ENCODE measurements at places on chromosomes 16 and 17.
A peak's percentile ranks its signal among the peaks of the same experiment; 100 is the strongest.

GRCh38 chr16:56640076-56640475 lies 1.6 kb downstream of the MT1A start:
- DNase-seq, result no peak

DNA sequence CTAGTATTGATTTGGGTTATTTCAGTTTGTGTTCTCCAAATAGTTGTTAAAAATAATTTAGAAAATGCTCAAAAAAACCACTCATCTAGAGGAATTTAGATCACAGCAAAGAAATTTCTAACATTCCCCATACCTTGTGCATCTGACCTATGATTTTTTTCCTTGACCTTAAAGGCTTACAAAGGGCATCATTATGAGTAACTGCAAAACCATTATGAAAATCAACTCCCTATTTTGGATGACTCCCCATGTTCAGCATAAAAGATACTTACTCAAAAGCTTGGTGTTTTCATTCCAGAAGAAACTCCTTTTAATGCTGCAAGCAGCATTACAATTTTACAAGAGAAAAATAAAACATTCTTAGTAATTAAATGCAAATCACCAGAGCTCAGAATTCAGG lies 83.2 kb downstream of the GRIN2A start:
- DNase-seq, result no peak

DNA sequence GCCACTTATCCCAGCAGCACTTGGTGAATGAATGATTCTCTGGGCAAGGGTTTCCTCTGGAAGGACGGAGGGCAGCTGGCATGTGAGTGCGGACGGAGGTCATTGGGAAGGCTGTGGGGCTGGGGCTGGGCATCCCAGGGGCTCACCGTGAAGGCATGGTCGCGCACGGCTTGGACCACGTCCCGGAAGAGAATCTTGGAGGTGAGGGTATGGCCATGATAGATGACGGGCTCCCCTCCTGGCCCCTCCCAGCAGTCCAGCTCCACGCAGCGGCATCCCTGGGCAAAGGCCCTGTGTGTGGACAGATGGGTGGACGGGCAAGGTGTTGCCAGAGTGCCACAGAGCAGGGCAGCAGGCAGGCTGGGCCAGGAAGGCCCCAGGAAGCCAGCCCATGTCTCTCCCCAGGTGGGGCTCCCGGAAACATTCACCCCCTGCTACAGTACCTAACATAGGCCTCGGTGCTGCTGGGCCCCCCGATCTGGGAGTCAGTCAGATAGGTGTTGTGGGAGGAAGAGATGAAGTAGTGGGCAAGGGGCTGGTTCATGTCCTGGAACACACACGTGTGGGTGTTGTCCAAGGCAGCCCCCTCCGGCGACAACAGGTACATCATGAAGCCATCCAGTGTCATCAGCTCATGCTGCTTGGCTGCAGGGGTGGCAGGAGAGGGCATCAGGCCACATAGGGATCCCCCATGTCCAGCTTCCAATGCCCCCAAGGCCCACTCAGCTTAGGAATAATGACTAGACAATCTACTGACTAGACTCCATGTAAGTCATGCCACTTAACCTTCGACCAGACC lies 14.3 kb downstream of the PLCD3 start:
- DNase-seq, result no peak

- DNase-seq, result no peak
These were observed 188.0 kb upstream of the GSE1 start for GRCh38 chr16:85425074-85425662.

DNA sequence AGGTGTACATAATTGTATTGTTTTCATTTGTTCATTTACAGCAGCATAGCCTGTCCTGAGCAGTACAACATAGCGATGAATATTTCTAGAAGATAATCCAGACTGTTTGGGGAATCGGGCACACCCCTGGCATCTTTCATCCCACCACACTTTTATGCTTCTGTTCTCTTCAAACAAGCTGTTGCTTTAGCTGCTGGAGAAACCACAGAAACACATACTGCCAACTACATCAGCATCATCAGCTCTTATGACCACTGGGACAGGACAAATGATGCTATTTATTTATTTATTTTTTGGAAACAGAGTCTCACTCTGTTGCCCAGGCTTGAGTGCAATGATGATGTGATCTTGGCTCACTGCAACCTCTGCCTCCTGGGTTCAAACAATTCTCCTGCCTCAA lies 22.6 kb upstream of the HAPSTR1 start:
- no peak for DNase-seq

DNA sequence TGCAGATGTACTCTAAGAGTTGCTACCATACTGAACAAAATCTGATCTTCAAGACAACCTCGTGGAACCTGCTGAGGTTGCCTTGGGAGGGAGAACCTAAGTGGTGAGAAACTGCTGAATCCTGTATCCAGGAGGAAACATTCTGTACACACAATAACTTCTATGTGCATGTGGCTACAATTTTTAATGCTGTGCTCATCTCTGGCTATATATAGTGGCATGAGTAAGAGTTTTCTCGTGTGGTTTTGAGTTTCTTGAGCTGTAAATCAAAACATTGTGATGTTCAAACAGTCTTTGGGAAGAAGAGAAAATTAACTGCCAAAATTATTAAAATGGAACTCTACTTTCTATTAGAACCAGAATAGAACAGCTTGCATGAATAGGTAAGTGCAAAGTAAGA lies 206.8 kb downstream of the CA10 start:
- no peak for DNase-seq

DNA sequence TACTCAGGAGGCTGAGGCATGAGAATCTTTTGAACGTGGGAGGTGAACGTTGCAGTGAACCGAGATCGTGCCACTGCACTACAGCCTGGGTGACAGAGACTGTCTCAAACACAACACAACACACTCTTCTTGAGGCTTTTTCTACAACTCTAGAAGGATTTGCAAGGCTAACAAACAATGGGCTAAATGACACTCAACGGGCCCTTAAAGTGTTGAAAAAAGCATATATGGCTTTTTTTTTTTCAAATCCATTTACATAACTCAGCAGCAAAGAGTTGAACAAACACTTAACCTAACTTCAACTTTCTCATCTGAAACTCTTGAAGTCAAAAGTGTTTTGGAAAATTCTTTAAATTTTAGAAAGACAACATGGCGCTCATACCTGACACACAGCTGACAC lies 22.3 kb downstream of the CDR2 start:
- no peak for DNase-seq

DNA sequence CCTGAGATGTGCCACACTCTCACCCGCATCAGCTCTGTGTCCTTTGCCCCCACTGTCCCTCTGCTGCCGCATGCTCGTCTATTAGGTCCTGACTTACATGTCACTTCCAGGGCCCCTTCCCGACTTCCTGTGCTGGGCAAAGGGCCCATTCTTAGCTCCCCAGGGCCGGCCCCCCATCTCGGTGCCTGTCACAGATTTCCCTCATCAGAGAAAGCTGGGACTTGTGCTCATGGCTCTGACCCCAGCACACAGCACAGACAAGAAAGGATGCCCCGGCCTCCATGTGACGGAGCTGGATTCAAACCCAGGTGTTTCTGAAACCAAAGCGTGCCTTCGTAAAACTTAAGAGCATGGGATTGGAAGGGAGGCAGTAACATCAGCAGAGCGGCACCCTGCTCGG lies 5.9 kb upstream of the MAPK7 start:
- DNase-seq, result no peak

- no peak for DNase-seq
These were observed 35.0 kb downstream of the DHRS7B start for GRCh38 chr17:21161498-21162393.

DNA sequence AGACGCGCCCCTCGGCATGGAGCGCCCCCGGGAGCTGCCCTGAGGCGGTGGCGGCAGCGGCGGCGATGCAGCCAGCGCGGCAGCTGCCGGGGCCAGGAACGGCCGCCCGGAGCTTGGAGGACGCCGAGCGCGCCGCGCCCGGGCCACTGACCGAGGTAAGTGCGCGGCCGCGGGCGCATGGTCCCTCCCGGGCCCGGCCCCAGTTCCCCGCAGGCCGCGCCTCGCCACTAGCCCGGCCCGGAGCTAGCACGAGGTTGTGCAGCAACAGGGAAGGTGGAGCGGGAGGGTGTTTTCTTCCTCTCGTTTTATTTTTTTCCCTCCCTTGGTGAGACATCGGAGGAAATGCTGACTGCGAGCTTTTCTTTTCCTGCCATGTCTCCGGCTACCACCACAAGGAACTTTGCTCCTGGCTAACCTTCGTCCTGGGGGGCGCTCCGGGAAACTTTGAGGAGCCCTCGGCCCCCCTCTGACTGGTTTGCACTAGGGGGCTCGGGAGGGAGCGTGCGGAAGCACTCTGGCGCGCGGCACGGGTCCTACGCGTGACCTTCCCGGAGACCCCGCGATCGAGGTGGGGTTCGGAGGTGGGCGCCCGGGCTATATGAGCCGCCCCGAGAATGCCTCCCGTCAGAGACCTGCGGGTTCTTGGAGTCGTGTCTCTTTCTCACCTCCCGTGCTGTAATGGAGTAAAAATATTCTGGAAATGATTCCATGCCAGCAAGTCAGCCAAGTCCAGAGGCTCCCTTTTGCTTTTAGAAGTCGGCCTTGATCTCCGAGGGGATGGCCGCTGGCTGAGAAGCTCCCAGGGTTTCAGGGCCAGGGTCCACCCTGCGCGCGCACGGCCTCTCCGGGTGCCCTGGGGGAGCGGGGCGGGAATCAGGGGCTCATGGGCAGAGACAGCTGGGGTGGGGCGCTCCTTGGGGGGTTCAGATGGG lies 868 bp downstream of the KCNJ12 start:
- DNase-seq, result no peak

DNA sequence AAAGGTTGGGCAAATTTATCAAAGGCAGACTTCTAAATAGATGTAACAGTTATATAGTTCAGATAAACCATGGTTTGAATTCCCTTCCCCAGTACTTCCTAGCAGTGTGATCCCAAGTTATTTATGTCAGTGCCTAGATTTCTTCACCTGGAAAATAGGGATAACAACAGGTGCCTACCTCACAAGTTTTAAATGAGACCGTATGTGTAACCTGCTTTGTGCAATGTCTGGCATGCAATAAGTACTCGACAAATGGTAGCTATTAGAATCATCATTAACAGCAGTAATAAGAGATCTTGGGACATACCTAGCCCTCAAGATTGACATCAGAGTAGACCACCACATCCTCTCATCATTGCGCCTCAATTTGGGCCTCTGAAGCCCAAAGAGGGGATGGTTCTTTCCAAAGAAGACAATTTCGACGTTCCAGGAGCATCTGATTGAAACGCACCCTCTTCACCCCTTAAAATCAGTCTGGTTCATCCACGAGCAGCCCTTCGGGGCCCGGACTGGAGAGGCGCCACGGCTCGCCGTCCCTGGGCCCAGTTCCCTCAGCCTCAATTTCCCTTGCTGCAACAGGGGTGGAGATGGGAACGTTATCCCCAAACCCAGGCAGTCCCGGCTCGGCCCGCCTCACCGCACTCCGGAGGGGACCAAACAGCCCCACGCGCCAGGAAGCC lies 541 bp downstream of the ACACA start:
- no peak for DNase-seq

DNA sequence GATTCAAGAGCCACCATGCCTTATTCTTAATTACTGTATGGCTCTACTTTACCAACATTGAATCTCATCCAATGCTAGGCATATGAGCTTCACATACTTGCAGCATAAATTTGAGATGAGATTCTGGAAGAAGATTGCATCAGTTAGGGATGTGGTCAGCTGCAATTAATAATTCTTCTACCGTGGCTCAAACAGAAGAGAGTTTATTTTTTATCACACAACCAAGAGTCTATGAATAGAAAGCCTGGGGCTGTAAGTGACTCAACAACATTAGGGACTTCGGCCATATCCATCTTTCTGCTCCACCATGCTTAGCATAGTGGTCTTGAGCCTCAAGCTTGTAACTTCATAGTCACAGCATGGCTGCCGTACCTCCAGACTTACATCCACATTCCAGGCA lies 179.4 kb upstream of the IRX6 start:
- no peak for DNase-seq

GRCh38 chr17:74351552-74352210 lies 10.0 kb downstream of the BTBD17 start:
- DNase-seq, result no peak

DNA sequence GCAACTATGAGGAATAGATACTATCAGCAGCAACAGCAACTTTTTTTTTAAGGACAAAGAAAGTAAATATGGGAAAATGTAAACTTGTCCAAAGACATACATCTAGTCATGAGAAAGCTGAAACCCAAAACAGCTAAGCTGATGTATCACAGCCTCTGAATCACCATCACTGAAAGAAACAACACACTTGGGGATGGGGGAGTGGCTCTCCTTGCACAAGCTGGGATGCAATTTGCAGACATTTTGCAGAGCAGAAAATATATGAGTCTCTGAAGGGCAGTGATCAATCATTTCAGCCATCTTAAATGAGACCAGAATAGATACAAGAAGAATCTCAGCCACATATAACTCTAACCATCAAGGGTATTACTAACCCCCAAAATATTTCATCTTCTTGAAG lies 79.1 kb downstream of the GRIN2A start:
- no peak for DNase-seq

DNA sequence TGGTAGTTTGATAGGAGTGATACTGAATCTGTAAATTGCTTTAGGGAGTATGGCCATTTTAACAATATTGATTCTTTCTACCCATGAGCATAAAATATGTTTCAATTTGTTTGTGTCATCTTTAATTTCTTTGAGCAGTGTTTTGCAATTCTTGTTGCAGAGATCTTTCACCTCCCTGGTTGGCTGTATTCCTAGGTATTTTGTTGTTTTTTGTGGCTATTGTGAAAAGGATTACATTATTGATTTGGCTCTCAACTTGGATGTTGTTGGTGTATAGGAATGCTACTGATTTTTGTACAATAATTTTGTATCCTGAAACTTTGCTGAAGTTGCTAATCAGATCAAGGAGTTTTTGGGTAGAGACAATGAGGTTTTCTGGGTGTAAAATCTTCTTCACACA lies 3.2 kb downstream of the KRTAP9-9 start:
- no peak for DNase-seq

DNA sequence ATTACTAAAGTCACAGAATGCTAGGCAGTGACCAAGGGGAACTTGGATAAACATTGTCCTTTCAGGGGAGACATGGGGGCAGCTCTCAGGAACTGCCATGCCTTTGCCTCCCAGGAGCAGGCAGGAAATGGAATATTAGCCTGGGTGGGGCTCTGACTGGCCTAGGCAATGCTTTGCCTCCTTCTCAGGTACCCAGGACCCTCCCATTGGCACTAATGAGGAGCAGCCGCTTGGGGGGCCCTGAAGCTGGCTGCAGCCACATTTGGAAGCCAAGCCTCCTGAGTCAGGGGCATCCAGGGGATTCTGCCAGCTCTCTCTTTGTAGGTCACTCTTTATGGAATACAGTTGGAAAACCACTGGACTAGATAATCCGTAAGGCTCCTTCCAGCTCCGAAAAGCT lies 5.5 kb downstream of the CPSF4L start:
- DNase-seq, result no peak

- peak; percentile 44 for DNase-seq
These were observed 10.2 kb upstream of the MPP2 start for GRCh38 chr17:43917348-43918025.
